GM18507 (cell line): ENCODE measurements at places on chromosomes 3 and 15.

- DNase-seq: no peak
These were observed 124.1 kb upstream of the TMCO5A start for GRCh38 chr15:37810381-37810780.

DNA sequence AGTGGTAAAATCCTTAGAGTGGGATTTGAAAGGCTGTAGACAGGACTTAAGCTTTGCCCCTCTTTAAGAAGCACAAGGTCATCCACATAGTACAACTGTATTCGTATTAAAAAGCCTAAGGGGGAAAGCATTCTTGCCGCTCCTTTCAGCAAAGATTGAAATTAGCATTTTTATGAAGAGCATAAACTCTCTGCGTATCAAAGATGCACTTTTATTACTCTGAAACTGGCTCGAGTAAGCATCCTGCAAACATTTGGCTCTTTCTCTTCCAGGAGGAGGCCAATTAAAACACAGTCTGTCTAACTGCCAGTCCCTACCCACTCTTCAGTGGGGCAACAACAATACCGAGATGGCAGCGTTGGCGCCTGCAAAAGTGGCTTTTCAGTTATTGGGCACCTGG is 192.5 kb upstream of the TPRG1 start:
- DNase-seq: no peak

DNA sequence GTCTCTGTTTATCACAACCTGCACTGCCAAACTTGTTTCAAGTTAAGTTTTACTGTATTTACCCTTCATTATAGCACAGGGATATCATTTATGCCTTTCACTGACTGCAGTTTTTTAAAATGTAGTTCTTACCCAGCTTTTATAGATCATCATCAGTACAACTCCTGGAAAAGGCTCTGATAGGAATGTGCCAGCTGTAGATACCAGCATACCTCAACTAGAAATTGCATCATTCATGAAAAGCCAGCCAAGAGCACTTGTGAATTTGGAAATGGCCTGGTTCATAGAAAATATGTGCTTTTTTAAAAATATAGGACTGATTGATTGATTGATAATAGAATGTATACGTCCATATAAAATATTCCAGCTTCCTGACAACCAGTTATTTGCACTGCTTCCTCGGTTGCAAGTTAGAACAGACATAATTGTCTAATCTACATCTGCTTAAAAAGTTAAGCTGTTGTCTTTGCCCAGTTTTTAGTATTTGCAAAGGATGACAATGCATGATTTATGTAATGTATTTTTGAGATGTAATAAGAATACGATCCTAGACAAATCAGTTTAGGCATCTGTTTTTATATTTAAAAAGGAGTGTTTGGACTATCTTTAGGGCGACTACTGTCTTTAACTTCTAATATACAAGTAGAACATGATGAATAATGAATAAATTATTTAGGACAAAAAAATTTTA is 58.5 kb downstream of the DCUN1D1 start:
- no peak for DNase-seq

DNA sequence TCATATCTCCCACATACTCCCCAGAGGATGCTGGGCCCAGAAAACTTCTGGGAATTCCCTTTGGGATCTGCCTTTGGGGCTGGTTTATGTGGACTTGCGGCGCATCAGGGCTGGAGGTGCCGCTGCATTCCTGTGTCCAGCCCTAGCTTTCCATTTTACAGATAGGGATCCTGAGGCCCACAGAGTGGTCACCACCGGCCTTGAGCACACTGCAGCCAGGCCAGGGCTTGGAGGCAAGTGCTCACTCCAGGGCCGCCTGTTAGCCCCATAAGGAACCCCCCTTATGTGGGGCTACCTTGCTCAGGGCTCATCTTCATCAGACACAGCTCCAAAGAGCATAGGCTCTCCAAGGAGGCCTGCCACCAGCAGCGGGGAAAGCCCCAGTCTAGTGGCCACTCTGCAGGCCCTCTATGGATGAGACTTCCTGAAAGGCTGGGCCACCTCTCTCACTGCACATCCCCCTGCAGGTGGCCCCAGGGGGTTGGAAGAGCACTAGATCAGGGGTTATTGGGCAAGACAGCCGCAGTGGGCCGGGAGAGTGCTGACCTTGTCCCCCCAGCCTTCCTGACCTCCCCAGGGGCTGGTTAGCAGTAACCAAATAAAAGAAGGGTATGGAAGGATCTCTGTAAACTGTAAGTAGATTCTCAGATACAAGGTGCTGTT is 9.2 kb upstream of the ATP2B2 start:
- DNase-seq: no peak

GRCh38 chr15:31306426-31307269 is 20.0 kb upstream of the KLF13 start:
- no peak for DNase-seq
